Activated CD8-positive, alpha-beta T cell treated with anti-CD3 and anti-CD28 coated beads, Interleukin-2, amount 10 ng/mL, durations not matched to agents 7 days and 5 days (primary cell): ENCODE measurements at places on chromosomes 6 and 20. TPM values are rescaled to one million over a fixed set of nuclear protein-coding genes. Genes with fewer than 3 reads are reported as not detected.

Gene AGER
- 27.8 TPM for total RNA-seq

Gene ME1
- 0.08 TPM for total RNA-seq

Gene STXBP5
- total RNA-seq = 19.6 TPM

Gene PPP1R14C
- total RNA-seq = not detected

Gene SLC35B3
- total RNA-seq = 10.0 TPM

Gene FBXO9
- total RNA-seq = 54.8 TPM

Gene TMEM74B
- 1.1 TPM for total RNA-seq

Gene CTAGE9
- not detected for total RNA-seq

Gene PRRT1
- total RNA-seq = 0.45 TPM

Gene SLC16A10
- 6.4 TPM for total RNA-seq
